ENCODE measurements at places on chromosomes 12 and 14. TPM values are rescaled to one million over a fixed set of nuclear protein-coding genes. Genes with fewer than 3 reads are reported as not detected.

DNA sequence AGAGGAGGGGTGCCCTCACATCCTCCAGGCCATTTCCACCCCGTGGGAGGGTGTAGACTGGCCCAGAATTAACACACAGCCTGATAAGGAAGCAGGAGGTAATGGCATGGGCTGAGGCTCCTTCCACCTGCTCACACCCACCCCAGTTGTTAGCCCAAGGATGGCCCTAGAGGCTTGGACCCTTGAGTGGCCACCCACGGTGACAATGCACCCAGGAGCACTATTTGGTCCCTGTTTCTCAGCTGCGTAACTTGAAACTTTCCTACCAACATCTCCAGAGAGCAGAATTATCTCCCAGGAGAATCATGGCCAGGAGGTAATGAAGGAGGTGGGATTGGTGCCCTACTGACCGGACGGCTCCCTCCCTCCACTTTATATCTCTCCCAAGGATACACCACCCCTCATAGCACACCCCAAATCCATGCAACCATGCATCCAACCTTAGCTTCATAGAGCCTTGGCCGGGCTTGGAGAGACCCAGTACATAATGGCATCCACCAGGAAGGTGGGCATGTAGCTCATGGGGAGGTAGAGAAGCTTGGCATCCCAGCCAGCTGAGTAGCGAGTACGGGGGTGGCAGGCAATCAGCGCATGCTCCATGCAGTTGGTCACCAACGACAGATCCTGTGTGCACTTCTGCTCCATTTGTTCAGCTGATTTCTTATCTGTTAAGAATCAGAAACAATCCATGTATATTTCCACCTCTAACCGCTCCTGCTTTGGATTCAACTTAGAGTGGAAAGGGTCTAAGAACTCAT lies 5.6 kb downstream of the RDH16 start:
- no peak for DNase-seq

DNA sequence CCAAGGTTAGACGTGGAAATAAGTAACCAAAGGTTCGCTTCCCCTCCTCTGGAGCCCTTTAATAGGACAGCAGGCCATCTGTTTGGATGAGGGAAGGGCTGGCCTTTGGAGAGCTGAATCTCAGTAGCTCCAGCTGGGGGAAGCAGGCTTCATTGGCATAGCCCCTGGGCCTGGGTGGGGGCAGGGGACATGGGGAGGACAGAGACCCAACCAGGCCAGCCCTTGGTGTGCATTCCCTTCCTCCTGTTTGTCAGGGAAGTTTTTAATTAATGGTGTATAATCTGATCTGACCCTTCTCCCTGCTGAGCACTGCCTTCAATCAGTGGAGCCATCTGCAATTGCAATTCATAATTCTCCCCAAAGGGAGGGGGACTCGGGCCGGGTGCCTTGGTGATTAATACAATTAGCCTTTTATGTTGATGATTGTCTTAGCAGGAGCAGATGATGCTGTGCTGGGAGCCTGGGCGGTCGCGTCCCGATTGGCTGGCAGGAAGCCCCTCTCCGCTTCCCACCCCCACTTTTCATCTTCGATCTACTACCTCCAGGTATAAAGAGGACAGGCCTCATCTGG lies 6.4 kb downstream of the AQP6 start:
- no peak for DNase-seq

GRCh38 chr12:92552412-92553108 lies 150.2 kb upstream of the PLEKHG7 start:
- DNase-seq = no peak

DNA sequence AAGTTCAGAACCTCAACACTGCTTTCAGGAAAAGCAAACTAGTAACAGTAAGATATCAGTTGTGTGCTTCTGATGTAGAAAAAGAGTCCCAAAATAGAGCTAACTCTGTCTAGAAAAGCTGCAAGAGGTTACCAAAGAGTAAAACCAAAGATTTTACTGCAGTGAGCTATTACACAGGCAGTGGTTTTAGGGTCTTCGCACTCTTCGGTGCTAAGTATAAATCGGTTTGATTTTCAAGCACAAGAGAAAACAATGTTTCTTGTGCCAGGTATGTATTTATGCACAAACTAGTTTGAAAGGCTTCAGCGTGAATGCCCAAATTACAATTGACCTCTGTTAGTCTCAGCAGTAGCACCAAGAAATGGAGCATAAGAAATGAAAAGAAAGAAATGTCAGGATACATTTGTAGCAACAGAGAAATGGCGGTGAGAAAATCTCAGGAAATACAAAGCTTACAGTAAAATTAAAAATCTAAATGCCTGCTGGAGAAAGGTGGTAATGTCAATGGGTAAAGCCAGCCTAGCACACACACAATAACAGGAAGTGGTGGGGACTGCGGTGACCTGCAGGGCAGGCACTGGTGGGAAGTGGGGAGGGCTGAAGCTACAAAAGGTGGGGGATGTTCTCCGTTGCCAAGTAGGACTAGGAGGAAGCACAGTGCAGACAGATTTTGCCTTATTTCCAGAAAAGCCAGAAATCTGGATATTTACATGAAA lies 18.0 kb upstream of the DYRK2 start:
- DNase-seq = no peak

The ACSM4 gene
- polyA plus RNA-seq = 0.09 TPM

All from forelimb muscle (tissue), 1 donor.